Amygdala (tissue), 56 donors: ENCODE measurements at places on chromosomes 6 and 20.

DNA sequence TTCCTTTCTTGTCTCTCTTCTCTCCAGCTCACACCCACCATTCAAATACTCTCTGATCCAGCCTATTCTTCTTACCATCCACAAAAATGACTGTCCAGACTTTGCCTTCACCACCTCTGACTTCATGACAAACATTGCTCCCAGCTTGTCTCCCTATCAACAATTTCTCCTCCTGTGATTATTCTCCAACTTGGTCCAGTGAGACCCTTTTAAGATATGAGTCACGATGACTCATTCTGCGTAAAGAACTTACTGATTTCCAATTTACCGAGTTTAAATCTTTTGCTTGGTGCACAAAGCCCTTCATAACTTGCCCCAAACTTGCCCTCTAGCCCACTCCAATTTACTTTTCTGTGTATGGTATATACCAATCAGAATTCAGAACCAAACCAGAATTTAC is 833.2 kb downstream of the MAFB start:
- no peak for DNase-seq

- DNase-seq, result no peak
Measured at GRCh38 chr6:52074155-52074554, 13.3 kb downstream of the PKHD1 start.

GRCh38 chr6:81768150-81768942 is 15.9 kb upstream of the TENT5A start:
- no peak for DNase-seq

GRCh38 chr6:54236984-54237383 is 71.3 kb upstream of the TINAG start:
- DNase-seq, result no peak

DNA sequence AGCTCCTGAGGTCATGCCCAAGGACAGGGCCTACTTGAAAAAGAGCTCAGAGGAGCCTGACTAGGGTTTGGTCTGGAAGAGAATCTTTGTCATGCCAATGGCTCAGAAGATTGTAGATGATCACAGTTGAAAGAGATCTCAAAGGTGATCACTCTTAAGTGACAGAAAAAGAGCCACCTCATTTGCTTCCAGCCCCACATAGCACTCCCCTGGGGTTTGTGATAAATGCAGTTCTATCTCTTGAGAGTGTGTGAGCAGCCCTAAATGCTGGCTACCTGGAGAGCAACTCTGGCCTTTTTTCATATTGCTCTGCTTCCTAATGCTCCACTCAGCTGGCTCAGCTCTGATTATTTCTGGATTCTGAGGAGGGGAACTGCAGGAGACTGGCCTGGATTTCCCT is 39.3 kb downstream of the KLHL32 start:
- no peak for DNase-seq

GRCh38 chr6:168823397-168824212 is 382.6 kb downstream of the SMOC2 start:
- DNase-seq, result no peak

DNA sequence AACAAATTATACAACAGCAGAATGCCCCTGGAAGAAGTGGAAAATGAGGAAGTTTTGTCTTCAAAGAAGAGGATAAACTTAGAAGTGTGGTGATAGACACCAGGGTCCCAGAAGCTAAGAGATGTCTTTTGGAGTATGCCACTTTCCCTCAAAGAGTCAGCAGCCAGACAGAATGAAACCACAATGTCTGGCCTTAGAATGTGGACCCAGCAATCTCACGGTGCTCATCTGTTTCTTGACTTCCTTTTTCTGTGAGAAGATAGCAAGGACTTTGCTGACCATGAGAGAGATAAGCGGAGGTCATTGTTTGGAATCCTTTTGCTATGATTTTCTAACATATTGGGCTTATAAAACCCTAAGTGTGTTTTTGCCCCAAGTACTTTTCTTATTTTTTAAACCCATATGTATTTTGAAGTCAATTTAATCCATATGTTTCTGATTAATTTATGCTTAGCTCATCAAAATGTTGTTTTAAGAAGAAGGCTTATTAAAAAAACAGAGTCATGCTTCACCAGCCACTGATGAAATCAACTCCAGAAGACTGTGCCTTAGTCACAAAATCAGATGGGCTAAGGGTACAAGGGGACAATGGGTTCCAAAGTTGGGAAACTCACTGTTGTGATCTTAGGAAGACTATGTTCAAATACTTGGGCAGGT is 451.2 kb upstream of the JAG1 start:
- no peak for DNase-seq

- no peak for DNase-seq
Measured at GRCh38 chr6:123193298-123193697, 197.3 kb downstream of the CLVS2 start.

DNA sequence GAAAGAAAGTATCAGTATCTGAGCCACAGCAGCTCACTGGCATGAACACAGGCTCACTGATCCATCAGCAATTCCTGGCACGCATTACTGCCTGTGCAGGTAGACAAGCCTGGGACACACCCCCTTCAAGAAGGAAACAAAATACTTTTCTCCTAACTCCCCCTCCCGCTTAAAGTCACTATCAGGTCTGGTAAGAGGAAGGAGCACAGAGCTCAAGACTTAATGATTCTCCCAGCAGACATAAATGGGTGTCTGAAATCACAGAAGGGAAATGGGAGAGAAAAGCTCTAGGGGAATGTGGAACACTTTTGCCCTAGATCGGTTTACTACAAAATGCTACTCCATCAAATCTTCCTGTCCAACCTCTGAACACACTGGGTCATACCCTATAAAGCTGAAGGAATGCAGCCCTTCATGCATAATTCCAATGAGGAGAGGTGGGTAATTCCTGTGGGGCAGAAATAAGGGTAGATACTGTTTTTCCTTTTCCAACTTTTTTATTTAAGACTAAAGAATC is at the start of gene ADGRF1:
Gene ADGRF1 (minus strand): TSS at position 58 of the 517 bp plus-strand sequence. CDS start 13,271 bp downstream, outside the sequence.
- DNase-seq, result no peak

- DNase-seq, result no peak
Measured at GRCh38 chr6:143611580-143611979, 66.2 kb upstream of the PHACTR2 start.

- no peak for DNase-seq
Measured at GRCh38 chr6:11315743-11316437, 83.4 kb upstream of the NEDD9 start.
